ENCODE measurements at places on chromosomes 3 and 15. TPM values are rescaled to one million over a fixed set of nuclear protein-coding genes. Genes with fewer than 3 reads are reported as not detected.

- no peak for DNase-seq
These were observed 401.7 kb upstream of the CDIN1 start for GRCh38 chr15:36177590-36178302.

- DNase-seq = no peak
These were observed 436.1 kb downstream of the TUSC7 start for GRCh38 chr3:117145677-117146076.

DNA sequence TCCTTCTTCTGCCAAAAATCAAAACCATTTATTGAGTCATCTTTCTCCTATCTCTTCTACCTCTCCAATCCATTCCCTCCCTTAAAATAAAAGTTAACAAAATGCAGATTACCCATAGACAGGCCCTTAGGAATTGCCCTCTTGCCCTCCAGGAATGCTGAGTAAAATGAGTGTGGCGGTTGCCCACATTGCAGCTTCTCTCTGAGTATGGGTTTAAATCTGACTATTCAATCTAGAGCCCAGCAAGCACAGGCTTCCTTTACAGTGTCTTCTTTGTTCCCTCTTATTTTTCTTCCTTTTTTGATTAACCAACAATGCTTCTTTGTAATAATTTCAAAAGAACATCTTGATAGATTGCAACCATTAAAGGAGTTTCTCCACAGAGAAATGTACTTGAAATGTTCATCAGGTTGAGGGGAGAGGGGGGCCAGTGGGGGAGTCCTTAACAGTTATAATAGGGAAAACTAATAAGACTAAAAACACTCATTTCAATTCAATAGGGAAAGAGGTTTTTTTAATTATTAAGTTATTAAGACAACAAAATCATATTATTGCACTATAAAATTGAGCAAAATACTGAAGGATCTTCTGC is 135.3 kb upstream of the LMCD1 start:
- DNase-seq = no peak

GRCh38 chr3:133821767-133822638 is 16.4 kb downstream of the SRPRB start:
- peak; percentile 40 for DNase-seq

DNA sequence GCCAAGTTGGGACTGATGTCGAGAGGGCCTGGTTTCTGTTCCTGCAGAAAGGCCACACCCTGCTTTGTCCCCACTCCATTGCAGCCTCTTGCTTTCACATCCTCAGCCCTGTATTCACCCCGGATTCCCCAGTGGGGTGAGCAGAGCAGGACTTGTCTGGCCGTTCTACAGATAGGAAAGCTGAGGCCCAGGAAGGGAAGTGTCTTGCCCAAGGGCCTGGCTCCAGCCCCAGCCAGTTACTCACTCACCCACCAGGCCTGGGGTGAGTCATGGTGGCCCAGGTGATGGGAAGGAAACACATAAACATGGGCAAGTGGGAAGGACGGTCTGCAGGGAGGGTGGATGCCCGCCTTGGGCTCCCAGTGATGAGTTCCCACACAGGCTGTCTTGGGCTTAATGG is 6.1 kb upstream of the DUSP7 start:
- no peak for DNase-seq

GRCh38 chr15:27244047-27244446 is 273.1 kb downstream of the GABRG3 start:
- DNase-seq = no peak

GRCh38 chr3:110149763-110150162 is 812.4 kb upstream of the DPPA4 start:
- no peak for DNase-seq

DNA sequence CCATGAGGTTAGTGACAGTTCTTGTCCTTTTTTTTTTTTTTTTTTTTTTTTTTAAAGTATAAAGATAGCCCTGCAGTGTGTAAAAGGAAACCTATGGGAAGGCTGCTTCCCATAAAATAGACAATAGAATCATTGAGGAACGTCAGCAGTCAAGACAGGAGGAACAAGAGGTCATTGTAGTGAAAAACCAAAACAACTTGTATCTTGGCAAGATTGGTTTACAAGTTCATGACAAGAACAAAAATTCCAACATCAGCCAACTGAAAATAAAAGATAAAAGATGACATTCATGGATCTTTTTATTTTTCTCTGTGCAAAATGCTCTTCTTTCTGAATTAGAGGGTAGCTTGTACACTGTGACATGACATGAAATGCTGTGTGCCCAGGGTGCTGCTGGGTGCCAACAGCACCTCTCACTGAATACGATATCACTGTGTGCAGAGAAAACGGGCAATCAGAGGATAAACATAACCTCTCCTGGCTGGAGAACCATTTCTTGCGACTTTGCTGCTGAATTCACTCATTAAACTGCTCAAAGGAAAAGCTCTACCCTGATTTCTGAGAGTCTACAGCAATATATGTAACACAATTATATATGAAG is 30.1 kb upstream of the IP6K2 start:
- no peak for DNase-seq

DNA sequence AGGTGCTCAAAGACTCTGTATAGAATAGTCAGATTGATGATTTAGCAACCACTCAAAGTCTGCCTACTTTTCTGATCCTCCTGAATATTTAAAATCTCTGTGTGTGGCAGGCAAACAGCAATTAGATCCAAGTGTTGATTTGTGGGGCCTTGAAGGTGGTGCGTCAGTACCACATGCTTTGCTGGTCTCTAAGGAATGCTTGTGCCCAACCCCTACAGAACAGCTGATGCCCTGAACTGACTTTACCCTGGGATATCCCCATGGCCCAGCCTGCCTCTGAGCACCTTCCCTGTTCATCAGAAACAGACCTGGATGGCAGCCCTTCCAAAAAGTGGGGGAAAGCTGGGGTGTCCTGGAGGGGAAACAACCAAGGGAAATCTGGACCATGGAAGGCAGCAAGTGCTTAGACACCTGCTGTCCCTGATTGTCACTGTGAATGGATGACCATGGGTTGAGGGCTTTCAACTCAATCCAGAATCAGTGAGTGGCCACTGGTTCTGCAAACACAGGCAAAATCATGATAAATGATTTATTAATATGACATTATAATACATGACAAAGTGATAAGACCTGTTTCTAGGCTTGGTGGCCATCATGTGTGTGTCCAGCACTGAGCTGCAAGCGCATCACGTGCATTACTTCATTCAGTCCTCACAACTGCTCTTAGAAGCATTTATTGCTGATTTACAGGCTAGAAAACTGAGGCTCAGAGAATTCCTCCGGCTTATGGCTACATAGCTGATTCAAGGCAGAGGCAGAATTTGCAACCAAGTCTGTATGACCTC is 76.1 kb upstream of the TPM1 start:
- no peak for DNase-seq

ALCAM gene
- total RNA-seq = 43.9 TPM

ZBTB38 gene
- 159 TPM for total RNA-seq

KLHL18 gene
- total RNA-seq = 32.4 TPM

CLDN16 gene
- 3.2 TPM for total RNA-seq

PCSK6 gene
- total RNA-seq = 15.0 TPM

UBAP1L gene
- total RNA-seq = 5.6 TPM

C3orf22 gene
- total RNA-seq = not detected

LYZL4 gene
- 0.32 TPM for total RNA-seq

LAMB2 gene
- total RNA-seq = 733 TPM

CD96 gene
- 7.5 TPM for total RNA-seq

FGF12 gene
- total RNA-seq = 1.4 TPM

KBTBD12 gene
- 2.1 TPM for total RNA-seq
